ENCODE measurements at places on chromosomes 2 and 18.

DNA sequence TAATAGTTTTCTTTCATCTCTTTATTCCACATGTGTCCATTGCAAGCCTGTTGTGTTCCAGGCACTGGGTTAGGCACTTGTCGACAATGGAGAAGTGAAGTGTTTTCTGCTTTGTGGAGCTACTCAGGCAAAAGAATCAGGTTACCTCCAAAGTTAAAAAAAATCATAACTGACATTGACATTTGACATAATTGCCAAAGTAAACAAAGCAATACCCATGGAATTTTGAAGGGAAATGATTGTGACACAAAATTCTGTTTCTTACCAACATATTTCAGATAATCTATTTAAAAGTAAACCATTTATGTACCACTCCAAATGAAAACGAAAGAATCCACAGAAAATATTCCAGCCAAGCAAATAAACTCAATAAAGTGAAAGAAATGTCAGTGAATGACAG lies 6.4 kb upstream of the TGFA start:
- DNase-seq = no peak

- no peak for DNase-seq
Measured at GRCh38 chr2:127592761-127593227, 53.2 kb upstream of the GPR17 start.

DNA sequence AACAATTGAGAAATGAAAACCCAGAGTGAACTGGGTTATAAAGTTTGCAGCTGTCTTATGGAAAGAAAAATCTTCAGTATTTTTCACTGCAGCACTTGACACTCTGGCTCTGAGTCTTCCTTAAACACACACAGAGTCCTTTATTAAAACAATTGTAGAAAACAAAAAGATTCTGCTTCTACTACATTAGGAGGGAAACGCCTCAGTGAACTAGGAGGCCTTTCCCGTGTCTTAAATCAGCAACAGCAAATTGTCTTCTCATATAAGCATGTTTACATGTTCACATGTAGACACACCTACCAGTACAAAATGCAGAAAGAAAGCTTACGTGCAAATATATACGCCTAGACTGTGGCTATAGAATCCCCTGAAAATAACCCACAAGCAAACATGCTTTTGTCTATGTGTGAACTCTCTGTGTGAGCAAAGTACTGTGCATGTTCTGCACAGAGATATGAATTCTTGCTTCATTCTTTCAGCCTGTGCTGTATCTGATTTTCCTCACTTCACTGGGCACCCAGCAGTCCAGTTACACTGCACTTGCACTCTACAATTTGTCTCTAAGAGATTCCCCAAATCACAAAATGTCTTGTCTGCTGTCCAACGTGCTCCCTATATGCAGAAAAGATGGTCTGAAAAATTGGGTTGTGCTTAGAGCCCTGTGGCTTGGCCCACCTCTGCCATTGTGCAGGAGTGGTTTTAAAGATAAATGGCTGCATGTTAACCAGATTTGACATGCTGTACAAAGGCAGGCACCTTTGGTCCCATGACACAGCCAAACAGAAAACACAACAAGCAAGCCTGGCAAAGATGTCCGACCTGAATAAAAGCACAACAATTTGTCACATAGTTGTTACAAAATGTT lies 24.5 kb downstream of the ZEB2 start:
- DNase-seq = no peak

GRCh38 chr2:216932113-216932862 lies 72.4 kb upstream of the TNP1 start:
- no peak for DNase-seq

GRCh38 chr18:46385124-46385523 lies 271.9 kb downstream of the LOXHD1 start:
- no peak for DNase-seq

DNA sequence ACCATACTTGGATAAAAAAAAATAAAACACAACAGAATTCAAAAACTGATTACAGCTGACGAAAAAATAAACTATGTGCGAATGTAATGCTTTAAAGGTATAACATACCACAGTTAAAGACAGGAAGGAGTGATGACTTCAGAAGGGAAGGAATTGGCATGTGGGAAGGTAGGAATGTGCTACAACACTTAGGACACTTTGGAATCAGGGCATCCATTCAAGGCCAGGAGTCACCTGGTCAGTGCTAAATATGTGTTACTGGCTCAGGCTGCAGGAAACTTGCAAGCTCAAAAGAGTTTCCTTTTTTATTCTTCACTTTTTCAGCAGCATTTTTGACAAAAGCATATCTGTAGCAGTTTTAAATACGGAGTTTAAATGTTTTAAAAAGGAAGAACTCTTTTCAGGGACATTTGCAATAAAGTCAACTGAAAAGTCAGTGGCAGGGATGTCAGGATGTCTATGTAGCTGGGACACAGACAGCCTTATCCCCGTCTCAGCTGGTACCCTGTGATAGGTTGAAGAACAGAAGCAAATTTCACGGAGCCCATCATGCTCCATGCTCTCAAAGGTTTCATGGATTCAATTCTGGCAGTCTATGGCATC lies 138.0 kb upstream of the KLHL14 start:
- no peak for DNase-seq

DNA sequence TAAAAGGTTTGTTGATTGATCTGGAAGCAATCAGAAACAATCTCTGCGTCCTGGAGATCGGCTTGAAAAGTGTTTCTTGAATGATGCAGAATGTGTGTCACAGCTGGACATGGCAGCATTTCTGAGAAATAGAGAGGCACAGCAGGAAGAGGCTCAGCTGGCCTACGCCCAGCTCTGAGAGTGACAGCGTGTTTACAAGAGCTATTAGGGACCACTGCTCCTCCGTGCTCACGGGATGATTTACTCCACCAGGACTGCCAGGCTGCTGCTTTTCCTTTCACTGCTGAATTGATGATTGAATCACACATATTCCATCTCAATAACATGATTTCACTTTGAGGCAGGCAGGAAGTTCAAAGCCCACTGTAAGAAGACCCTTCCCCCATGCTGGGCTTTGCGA lies 62.8 kb downstream of the GALNT14 start:
- DNase-seq = no peak

DNA sequence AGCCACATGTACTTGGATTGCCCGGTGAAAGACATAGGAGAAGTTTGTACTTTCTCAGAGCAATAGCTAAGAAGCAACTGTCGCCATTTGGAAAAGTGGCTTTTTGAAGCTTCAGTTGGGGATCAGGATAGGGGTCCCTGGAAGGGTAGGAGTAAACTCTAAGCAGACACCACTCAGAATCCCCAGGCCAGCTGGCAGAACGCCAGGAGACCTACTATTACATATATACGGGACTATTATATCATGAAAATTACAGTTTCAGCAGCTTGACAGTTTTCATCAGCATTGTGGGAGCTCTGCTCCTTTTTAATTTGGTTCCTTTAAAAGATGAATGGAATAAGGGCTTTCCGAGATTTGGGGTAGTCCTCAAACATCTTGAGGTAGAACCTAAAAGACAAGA lies 54.9 kb downstream of the SRD5A2 start:
- no peak for DNase-seq

GRCh38 chr2:217858519-217859491 lies 144.0 kb downstream of the TNS1 start:
- no peak for DNase-seq

DNA sequence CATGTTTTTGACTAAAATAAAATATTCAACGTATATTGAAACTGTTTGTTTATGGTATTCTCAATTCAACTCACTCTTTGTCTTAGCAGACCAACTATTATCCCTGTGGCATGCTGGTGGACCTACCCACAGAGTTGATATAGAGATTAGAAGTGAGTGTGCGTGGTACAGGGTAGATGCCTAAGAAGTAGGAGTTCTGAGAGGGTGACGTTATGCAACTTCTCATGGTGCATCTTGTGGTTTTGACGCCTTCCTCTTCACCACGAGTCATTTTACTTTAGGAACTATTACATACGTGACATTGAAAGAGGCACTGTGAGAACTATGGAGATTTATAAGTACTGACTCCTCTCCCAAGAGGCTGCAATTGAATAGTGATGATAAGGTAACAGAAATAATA lies 26.6 kb upstream of the NAPG start:
- DNase-seq = no peak

DNA sequence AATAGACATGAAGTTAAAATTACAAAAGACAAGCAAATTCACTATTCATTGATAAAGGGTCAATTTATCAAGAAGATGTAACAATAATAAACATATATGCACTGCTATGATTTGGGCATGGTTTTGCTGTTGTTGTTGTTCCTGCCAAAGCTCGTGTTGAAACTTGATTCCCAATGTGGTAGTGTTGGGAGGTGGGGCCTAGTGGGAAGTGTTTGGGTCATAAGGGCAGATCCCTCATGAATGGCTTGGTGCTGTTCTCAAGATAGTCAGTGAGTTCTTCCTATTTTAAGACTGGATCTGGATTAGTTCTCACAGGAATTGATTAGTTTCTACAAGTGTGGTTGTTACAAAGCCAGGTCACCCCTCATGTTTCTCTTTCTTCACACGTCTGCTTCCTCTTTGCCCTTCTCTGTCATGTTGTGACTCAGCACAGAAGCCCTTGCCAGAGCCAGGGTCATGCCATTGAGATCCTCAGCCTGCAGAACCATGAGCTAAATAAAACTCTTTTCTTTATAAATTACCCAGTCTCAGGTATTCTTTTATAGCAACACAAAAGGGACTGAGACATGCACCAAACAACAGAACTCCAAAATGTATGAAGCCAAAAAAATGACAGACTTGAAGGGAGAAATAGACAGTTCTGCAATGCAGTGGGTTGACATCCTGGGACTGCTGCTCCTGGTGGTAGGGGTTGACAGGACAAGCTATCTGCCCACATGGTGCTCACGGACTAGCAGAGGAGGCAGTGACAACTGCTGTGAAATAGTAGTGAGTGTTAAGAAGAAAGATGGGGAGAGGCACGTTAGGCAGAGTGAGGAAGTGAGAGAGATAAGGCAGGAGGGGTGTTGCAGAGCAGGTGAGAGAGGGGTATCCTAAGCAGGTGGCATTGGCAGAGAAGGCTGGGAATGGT lies 18.6 kb upstream of the SKA1 start:
- DNase-seq = no peak

DNA sequence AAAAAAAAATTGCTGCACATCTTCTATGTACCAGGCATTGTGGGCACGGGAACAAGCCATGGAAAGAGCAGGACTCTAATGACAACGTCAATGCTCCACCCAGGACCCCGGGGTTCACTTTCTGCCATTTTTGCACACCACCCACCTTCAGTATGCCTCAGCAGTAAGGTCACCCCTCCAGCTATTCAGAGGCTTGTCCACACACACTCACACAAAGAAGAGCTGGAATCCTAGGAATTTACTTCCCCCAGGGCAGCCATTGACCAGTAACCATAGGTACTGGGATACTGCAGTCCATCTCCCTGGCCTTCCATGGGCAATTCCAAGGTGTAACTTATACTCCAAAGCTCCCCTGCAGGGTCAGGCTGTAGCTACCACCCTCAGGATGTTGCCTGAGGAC lies 170.8 kb downstream of the SUCLG1 start:
- no peak for DNase-seq

GRCh38 chr18:45365835-45366234 lies 249.4 kb upstream of the SLC14A2 start:
- no peak for DNase-seq

- no peak for DNase-seq
Measured at GRCh38 chr2:125573432-125573831, 1082.5 kb upstream of the GYPC start.

GRCh38 chr18:46628206-46628605 lies 28.8 kb downstream of the LOXHD1 start:
- no peak for DNase-seq

GRCh38 chr2:178860551-178860950 lies 53.3 kb upstream of the TTN start:
- DNase-seq = no peak

DNA sequence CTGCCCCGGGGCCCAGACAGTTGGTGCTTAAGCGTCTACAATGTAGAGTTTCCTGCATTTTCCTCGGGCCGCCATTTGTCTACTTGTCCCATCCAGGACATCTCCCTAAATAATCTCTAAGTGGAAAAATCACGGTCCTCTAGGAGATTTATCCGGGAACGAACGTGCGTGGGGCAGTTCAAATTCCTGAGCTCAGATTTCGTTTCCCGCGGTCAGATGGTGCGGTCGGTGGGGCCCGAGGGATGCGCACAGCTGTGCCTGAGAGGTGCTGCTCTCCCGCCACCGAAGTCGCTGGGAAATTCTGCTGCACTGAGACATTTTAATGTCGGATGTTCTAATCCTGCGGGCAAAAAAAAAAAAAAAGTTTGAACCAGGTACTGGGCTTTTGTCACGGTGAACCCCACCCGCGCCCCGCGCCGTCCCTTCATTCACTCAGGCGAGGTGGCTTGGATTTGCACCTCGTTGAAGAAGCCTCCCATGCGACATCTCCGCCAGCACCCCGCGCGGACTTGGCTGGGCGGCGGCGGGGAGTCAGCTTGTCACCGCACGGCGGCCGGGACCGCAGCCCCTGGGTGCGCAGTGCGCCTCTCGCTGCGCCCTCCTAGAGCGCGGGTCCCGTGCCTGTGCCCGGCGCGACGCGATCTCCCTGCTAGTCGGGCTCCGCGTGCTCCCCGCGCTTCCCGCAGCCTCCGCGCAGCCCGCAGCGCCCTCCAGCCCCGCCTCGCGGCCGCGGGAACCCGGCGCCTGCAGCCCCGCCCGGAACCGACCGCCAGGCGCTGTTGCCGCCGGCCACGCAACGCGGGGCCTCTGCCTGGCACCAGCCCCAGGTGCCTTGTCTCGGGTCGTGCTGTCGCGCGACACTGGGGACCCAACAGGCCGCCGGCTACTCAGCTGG lies 191.9 kb upstream of the TCF4 start:
- DNase-seq = no peak

DNA sequence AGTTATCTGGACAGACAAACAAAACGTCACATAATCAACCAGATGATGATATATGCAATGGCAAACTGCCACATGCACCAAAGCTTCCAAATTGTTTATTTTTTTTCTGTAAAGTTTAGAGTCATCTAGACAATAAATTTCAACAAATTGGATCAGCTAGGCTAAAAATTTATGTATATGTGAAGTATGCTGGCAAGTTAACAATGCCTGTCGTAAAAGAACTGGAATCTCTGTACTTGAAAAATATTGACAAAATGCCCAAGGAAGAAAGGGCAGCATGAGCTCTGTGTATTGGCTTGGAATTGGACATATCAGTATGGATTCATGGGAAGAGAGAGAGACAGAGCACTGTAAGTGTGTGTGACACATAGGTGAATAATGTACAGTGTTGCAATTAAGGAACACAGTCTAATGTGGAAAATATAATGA lies 309.8 kb downstream of the ERBB4 start:
- DNase-seq = no peak

DNA sequence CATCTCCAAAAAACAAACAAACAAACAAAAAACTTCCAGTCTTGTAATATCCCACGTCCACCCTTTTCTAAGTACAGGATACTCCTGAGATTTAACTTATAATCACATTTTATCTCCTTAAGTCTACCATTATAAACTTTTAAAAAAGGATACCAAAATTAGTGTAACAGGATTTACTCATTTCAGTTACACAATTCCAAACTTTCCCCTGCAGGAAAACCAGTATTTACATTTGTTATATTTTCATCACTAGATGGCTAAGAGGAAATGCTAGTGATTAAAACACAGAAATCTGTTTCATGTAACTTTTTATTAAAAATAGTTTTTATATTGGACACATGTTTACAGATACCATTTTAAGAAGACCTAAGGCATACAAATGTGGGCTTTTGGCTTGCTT lies 27.5 kb downstream of the CFAP36 start:
- DNase-seq = no peak

GRCh38 chr2:233440314-233440713 lies 86.0 kb downstream of the DGKD start:
- no peak for DNase-seq

All from SJSA1 (cell line).